CD8-positive, alpha-beta T cell (primary cell): ENCODE measurements at places on chromosomes 7 and 10. TPM values are rescaled to one million over a fixed set of nuclear protein-coding genes. Genes with fewer than 3 reads are reported as not detected.
A peak's percentile ranks its signal among the peaks of the same experiment; 100 is the strongest.

The ABHD11 gene
- 12.3 TPM for total RNA-seq

- no peak for DNase-seq
Observed at GRCh38 chr10:83522456-83522855, 616.9 kb upstream of the GHITM start.

- no peak for DNase-seq
Observed at GRCh38 chr10:75598998-75599397, 167.6 kb downstream of the LRMDA start.

The STEAP1B gene
- total RNA-seq: not detected

DNA sequence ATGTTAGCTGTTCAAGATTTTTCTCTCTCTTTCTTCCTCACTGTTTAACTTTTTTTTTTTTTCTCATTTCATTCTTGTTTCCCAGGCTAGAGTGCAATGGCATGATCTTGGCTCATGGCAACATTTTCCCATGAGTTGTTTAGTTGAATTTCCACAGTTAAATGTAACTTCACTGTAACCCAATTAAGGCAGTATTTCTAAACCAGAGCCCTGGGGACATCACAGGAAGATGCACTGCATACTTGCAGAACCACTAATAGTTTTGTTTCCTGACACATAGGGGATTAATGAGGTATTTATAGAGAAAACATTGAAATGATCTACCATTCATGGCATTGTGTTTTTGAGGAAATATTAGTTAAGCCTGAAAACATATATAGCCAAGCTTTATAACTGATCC, 795.6 kb upstream of the GHITM start:
- DNase-seq: no peak

DNA sequence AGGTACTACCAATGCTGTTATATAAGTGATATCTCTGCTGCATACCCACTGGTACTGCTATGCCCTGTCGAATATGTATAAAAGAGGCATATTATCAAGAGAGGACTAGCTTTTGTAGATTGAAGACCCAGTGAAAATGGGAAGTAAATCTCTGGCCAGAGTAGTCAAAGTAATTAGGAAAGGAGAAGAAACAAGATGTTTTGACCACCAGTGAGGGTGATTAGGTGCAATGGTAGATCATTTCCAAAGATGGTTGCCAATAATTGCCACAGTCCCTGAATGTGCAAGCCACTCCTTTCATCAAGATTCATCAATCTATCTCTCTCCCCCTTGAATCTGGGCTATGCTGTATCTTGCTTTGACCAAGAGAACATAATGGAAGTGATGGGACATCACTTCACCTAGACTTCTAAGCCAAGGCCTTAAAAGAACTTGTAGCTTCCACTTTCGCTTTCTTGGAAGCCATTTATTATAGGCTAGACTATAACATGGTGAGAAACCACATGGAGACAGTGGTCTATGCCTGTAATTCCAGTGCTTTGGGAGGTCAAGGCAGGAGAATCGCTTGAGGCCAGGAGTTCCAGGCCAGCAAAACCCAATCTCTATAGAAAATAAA, 52.6 kb upstream of the ST8SIA6 start:
- DNase-seq: peak; percentile 27

The FAM221A gene
- total RNA-seq: 2.4 TPM

The SFMBT2 gene
- 27.5 TPM for total RNA-seq

GRCh38 chr7:27187475-27188385, 2.7 kb upstream of the HOXA11 start:
- DNase-seq: no peak
